T-helper 1 cell (primary cell): ENCODE measurements at places on chromosomes 12 and 14.

DNA sequence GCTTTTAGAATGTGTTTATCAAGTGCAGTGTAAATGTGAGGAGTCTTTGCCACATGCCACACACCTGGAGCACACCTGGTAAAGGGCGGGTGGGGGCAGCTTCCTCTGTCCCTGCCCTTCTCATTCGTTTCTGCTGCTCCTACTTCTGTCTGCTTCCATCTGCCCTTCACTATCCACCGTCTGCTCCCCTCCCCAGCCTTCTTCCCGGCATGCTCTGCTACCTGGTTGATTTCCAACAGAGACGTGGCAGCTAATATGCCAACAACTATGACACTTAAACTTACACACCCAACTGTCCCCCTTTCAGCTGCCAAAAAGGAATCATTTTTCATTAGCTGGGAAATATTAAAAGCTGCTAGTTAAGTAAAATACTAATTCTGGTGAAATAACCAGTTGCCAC, 9.1 kb upstream of the CARMIL3 start:
- no peak for DNase-seq

- no peak for DNase-seq
These were observed 113.3 kb downstream of the CALM1 start for GRCh38 chr14:90510159-90510558.

- DNase-seq: no peak
These were observed 141.3 kb downstream of the EMP1 start for GRCh38 chr12:13337791-13338190.

DNA sequence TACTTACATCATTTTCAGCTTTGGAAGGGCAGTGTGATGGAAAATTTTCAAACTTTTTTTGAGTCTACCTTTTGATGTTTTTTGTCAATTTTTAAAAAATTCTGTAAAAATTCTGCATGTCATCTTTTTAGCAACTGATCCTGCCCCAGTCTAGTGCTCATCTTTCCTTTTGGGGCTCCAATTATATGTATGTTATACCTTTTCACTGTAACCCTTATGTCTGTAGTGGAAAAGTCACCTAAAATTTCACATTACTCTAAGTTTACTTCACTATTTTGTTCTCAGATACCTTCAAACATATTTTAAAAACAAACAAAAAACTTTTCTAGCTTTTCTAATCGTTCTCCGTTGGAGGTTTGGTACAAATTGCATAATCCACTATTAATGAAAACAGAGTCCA, 32.5 kb upstream of the MYRFL start:
- DNase-seq: no peak

GRCh38 chr14:95389471-95390011, 69.8 kb upstream of the CLMN start:
- DNase-seq: no peak

- no peak for DNase-seq
These were observed 448.0 kb upstream of the CCDC196 start for GRCh38 chr14:66038212-66038611.

GRCh38 chr14:50040401-50040775, 76.0 kb downstream of the VCPKMT start:
- DNase-seq: peak; percentile 81

DNA sequence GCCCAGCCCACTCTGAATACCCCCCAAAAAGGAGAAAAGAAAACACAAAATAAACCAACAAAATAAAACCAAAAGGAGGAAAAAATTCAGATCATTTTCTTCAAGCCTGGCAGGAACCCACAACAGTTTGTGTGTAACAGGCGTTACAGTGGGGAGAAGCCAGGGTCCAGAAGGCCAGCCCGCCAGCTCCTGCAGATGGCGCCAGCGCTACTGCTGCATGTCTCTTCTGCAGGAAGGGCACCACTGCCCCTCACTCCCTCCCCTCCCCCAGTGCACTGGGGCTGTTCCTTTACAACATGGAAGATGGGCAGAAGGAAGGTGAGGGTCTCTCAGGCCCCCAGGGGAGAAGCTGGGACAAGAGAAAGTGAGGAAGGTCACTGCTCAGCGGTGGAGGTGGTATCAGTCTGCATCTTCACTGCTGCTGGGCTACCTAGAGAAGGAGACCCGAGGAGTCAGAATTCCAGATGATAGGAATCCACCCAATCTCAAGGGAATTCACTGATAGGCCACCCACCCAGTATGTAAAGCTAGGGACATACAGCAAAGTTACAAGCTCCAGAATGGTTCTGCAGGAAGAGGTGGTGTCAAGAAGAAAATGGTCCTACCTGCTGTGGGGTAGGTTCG, 2.3 kb upstream of the NOP2 start:
- no peak for DNase-seq

GRCh38 chr14:59830338-59830734, 40.2 kb downstream of the RTN1 start:
- DNase-seq: no peak

DNA sequence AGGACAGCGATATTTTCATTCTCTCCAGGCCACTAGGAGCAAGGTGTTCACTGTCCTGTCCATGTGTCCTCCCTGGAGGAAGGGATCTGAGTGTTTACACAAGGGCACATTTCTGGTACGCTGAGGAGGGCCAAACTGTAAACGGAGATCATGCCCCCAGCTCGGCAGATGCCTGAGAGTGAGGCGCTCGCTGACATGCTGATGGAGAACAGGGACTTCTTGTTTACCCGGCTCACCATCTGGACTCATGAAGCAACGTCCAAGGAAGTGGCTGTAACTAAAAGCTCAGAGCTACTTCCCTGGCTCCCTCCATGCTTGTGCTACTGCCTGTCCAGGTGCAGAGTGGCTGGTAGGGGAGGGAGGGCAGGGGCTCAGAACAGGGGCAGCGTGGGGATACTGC, 43.4 kb upstream of the KCNA1 start:
- DNase-seq: no peak

DNA sequence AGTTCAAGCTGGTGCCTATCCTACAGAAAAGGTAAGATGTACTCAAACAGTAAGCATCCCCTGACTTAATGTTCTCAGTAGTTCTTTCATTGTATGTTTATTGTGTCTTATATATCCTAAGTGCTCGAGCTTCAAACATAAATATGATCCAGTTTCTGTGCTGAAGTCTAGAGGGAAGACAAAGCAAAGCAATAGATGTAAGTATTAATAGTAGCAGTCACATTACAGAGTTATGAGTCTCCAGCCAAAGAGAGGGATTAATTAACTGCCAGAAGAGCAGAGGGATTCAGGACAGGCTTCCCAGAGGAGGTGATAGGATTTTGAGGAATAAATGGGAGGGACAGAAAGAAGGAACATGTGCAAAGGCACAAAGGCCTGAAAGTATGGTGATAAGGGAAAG, 1.4 kb downstream of the NGDN start:
- no peak for DNase-seq

GRCh38 chr12:123075646-123076171, 75.2 kb downstream of the PITPNM2 start:
- DNase-seq: peak; percentile 57

DNA sequence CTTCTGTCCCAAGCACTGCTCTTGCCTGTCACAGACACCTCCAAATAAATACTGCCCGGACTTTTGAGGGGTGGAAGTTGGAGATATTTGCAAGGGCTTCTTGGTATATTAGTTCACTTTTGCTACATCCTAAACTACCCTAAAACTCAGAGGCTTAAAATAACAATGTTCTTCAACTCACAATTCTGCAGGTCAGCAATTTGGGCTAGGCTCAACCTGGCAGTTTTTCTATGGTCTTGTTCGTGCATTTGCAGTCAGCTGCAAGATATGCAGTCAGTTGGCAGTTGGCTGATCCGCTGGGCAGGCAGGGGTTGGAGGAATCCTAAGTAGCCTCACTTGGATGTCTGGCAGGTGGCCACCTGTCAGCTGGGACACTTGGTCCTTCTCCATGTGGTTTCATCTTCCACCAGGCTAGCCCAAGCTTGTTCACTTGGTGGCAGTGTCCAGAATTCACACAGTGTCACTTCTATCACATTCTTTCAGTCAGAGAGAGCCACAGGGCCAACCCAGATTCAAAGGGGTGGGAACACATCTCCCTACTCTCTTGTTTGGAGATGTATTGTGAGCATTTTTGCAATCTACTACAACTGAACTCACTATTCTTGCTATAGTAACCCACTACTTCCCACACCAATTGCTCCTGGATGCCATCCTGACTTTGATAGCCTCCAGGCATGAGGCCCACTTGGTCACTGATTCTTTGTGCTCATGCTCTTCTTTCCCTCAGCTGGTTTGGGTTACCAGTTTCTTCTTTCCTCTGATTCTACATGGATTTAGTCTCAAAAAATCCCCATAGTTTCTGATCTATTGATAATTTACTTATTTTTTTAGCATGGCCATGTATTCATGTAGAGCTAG, 27.8 kb upstream of the CAPRIN2 start:
- no peak for DNase-seq

DNA sequence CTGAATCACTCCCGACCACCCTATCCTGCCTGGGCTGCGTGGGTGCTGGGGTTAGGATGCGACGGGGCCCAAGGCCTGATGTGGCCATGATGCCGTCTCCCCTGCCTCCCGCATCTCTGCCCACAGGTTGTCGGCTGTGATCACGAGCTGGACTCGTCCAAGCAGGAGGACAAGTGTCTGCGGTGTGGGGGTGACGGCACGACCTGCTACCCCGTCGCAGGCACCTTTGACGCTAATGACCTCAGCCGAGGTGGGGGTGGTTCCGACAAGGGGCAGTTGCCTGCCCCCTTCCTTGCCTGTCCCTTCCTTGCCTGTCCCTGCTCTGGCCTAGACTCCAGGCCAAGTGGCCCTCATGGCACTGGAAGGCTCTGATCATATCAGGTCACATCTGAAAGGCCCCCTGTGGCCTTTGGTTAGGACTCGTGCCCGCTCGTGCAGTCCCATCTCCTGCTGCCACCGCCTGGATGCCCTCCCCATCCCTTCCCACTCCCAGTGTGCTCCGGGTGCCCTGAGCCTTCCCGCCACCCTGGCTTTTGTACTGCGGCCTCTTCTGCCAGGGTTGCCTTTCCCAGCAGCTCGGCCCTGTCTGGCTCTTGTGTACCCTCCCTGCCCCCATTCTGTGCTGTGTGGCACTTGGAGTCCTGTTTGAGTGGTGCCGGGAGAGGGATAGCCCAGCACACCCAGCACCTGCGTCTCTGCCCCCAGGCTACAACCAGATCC, 13.6 kb downstream of the PAPLN start:
- DNase-seq: no peak

DNA sequence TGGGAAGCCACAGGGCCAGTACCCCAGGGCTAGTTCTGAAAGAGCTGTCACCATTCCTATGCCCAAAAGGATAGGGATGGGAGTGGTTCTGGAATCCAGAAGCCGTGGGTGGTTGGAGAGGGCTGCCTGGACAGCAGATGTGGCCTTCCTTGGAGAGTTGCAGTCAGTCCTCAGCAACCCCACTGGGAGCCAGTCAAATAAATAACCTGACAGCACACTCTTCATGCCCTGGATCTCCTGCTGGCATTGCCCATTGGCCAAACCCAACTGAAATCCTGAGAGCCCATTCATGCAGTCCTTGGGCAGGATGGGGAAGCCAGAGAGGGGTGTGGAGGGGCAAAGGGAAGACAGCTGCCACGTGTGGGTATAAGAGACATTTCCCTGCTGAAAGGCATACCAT, 128.2 kb downstream of the PTPN11 start:
- DNase-seq: no peak

- DNase-seq: no peak
These were observed 20.4 kb downstream of the JDP2 start for GRCh38 chr14:75448209-75448608.

GRCh38 chr14:77917491-77918201, 117.7 kb downstream of the ADCK1 start:
- DNase-seq: no peak

- no peak for DNase-seq
These were observed 16.7 kb downstream of the SRP54 start for GRCh38 chr14:34999500-34999899.

DNA sequence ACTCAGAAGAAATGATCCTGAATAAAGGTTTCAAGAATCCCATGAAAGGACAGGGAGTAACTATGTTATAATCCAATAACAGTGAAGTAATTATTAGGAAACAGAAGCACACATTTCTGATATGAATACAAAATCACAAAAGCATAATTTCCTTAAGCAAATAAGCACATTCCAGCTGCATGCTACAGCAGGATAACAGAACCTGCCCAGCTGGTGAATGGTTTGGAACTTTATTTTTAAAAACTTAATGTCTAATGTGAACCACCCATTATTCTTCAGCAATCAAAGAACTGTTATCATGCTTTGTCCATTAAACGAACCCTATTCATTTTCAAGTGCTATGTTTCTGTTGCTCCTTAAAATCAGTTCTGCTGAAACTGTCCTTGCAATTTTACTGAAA, 13.4 kb downstream of the SPTLC2 start:
- no peak for DNase-seq

DNA sequence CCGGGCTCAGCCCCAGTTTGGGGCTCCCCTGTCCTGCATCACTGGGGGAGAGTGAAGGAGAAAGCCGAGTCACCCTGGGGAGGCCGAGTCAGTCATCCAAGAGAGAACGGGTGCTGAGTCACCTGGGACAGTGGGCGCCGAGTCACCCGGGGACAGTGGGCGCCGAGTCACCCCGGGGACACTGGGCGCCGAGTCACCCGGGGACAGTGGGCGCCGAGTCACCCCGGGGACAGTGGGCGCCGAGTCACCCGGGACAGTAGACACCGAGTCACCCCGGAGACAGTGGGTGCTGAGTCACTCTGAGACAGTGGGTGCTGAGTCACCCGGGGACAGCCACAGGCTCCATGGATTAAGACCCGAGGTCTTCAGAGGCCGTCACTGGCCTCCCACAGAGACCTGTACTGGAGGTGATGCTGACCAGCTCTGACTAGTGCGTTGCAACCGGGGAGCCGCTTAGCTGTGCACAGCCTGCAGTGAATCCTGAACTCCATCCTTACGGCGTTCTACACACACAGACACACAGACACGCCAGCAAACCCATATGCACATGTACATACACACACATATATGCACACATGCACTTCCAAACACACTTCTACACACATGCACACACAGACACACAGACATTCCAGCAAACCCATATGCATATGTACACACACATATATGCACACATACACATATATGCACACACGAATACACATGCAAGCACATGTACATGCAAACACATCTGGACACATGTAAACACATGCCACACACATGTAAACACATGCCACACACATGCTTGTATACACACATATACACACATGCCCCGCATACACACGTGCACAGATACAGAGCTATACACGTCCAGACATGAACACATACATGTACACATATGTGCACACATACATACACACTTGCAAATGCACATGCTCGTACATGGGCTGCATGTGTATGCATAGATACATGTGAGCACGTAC, 64.9 kb upstream of the GALNT9 start:
- DNase-seq: no peak

DNA sequence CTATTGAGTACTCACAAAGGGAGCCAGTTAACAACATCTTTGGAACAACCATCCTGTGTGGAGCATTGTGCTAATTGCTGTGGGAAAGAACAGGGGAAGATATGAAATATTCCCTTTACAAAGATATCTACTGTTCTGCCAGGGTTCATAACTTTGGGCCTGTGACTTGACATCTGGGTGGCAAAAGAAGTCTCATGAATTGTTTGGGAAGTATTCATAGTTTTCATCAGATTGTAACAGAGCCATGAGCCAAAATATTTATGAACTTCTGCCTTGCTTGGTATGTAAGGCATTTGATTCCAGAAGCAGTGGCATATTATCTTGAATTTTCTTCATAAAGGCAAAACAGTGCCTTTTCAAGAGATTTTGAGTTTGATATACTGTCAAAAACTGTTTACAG, 816.2 kb downstream of the DIO2 start:
- DNase-seq: no peak

GRCh38 chr14:44505588-44505987, 1.5 kb downstream of the FSCB start:
- DNase-seq: no peak

GRCh38 chr12:57401165-57401564, 29.7 kb downstream of the R3HDM2 start:
- no peak for DNase-seq
